Stimulated activated CD4-positive, alpha-beta T cell treated with anti-CD3 and anti-CD28 coated beads, Interleukin-1b, Interleukin-23, amount 100 ng/mL, for 1 hour (primary cell): ENCODE measurements at places on chromosomes 4 and X.

DNA sequence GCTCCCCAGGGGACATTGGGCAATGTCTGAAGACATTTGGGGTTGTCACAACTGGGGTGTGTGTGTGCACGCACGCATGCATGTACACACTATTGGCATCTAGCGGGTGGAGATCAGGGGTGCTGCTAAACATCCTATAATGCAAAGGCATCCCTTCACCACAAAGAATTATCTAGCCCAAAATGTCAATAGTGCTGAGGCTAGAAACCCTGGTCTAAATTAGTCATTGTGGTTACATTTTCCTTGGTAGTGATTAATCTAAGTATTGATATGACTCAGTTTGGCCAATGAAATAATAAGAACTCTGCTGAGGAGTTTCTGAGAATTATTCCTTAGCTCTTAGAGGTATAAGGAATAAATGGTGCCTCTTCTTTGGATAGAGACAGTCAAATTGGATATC is 200.2 kb downstream of the CLCN4 start:
- no peak for DNase-seq

GRCh38 chr4:117001077-117001476 is 84.3 kb downstream of the TRAM1L1 start:
- no peak for DNase-seq

DNA sequence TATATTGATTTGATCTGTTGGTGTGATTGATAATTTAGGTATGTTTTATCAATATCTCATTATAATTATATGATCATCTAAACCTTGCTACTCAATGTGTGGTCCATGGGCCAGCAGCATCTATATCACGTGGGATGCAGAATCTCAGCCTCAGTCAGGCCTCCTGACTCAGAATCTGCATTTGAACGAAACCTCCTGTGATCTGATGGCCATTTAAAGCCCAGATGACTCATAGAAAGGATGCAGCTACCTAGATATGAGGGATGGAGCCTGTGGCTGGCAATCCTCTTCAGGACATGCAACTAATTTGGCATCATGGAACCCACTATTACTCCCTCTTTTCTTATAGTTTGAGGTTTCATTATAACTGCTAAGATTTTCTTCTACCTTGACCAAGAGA is 11.3 kb upstream of the CHRNA9 start:
- no peak for DNase-seq

DNA sequence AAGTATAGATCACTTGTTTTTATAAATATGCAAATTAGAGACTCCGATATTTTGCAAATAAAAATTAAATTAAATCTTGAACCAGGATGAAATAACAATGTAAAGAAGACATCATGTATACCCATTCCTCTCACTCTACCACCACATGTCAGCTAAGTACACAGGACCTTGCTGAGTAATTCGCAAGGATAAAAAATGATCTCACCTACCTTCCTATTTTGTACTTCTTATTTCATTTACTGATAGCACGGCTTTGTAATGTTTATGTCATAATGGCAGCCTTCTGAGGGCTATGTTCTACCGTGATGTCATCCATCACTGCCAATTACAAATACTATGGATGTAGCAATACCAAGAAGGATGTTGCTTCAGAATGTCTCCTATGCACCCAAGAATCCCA is 10.9 kb upstream of the SMR3B start:
- DNase-seq: no peak

DNA sequence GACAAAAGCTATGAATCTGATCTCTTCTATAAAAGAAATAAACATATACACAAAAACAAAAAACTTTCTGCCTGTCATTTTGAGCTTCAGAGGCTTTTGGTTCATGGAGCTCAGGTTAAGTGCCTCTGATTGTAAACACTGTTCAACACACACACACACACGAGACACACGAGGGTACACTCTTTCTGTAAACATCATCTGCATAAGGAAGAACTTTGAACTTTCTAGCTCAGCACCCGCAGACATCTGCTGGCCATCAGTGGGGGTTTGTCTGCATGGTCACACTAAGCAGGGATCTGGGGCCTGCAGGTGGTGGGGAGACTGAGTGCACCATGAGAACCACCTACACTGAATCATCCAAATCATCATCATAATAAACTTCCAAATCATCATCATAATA is 54.9 kb downstream of the STX18 start:
- no peak for DNase-seq

GRCh38 chrX:134706138-134706537 is 47.9 kb upstream of the PLAC1 start:
- DNase-seq: no peak

- no peak for DNase-seq
Measured at GRCh38 chr4:176856421-176856820, 63.7 kb upstream of the VEGFC start.

GRCh38 chr4:92658318-92658717 is 354.6 kb downstream of the GRID2 start:
- DNase-seq: no peak

DNA sequence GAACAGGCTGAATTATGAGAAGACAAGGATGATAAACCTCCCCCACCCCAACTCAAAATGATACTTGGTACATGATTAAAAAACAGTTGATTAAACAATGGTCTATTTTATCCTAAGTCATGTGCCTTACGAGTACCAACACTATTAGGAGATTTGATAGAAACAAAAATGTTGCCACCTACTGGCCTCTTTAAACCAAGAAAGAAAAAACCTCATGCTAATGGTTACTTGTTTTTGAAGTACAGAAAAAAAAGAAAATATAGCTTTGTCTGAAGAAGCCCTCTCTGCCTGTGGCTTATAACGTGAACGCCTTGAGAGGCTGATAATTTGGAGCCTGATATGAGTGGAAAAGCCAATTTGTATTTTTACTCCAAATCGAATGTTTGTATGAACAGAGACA is 538.2 kb downstream of the DMD start:
- no peak for DNase-seq

GRCh38 chrX:104281564-104281963 is 26.8 kb upstream of the ESX1 start:
- DNase-seq: no peak

GRCh38 chr4:168791376-168791775 is 218.7 kb downstream of the CBR4 start:
- no peak for DNase-seq

- DNase-seq: no peak
Measured at GRCh38 chrX:43718546-43718945, 62.4 kb downstream of the MAOA start.

GRCh38 chrX:124341396-124342132 is 4.8 kb upstream of the SH2D1A start:
- no peak for DNase-seq

DNA sequence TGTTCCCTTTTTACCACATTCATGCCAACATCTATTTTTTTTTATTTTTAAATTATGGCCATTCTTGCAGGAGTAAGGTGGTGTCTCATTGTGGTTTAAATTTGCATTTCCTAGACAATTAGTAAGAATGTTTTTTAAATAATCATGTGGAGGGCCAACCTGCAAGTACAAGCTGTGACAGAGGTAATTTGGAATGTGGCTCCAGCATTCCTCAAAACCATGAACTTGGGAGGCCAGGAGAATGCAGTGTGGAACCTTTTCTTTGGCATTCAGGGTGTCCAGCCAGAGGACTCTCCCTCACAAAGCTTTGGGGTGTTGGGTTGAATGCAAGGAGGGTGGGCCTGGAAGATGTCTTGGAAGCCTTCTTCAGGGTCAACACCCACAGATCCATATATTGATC is 7.3 kb upstream of the TMEM185A start:
- DNase-seq: no peak

GRCh38 chr4:105902550-105903262 is 7.4 kb downstream of the NPNT start:
- no peak for DNase-seq

DNA sequence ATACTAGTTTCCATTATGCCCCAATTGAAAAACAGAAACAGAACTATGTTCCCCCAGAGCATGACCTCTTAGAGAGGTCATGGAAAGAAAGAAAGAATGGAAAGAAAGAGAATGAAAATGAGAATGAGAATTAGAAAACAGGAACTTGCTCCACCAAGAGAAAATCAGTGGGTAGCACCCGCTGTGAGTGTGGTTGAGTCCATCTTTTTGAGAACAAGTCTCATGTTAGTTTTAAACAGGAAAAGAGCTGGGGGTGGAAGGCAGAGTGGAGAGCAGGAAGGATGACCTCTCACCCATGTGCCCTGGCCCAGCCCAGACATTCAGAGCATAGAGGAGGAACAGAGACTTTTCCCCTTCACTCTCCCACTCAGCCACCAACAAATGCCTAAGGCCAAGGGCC is 4.9 kb downstream of the GSX2 start:
- DNase-seq: no peak

- DNase-seq: no peak
Measured at GRCh38 chr4:129326571-129327460, 230.9 kb downstream of the C4orf33 start.

- DNase-seq: no peak
Measured at GRCh38 chrX:122203399-122203798, 980.7 kb upstream of the GRIA3 start.

DNA sequence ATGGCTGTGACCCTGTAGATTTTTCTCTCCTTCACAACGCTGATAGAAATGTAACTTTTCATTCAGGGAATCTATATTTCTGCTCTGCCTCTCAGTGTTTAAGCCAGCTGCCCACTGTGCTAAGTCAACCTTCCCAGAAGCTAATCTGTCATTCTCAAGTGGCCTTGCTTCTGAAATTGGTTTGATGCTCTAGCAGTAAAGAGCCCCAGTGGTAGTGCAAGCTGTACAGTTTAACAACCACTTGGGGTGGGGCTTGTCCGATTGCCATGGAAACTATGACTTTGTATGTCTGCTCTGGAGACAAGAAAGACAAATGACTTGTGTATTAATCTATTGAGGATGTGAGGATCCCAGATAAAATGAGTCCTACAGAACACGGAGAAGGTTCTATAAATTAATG is 620.9 kb upstream of the GALNT7 start:
- DNase-seq: no peak

DNA sequence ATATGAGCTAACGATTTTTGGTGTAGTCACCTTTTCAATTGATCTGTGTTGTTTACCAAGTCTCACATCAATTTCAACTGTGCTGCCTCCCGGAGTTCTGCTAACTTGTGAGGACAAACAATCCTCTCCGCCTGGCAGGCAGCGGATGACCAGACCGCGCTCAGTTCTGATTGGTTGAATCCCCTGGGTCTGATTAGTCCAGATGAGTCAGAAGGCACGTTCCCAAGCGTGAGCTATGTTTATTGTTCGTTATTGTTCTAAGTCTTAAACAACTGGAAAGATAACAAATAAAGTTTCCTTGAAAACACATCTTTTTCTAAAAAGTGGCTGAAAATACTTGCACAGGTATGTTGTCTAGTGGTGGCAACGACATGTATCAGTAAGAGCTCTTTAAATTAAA is 37.9 kb upstream of the TRPC3 start:
- DNase-seq: no peak

GRCh38 chr4:120218981-120219380 is 152.3 kb upstream of the MAD2L1 start:
- DNase-seq: no peak
